Caudate nucleus (tissue), 63 donors: ENCODE measurements at places on chromosomes 7 and 10.

DNA sequence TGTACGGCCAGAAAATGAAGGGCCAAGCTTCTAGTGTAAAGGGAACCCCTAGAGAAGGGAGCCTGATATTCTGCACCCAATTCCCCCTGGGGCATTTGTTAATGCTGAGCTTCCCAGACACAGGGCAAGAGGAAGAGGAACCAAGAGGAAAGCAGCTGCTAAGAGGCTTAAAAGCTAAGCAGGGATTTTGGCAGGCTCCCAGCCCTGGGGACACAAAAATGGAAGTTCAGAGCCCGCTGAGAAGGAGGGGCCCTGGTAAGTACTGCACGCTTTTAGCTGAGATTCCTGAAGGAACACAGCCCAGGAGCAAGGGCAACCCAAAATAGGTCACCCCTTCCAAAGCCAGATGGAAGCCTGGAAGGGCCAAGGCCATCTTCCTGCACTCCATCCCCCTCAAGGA lies 387.3 kb upstream of the MGMT start:
- DNase-seq = no peak

DNA sequence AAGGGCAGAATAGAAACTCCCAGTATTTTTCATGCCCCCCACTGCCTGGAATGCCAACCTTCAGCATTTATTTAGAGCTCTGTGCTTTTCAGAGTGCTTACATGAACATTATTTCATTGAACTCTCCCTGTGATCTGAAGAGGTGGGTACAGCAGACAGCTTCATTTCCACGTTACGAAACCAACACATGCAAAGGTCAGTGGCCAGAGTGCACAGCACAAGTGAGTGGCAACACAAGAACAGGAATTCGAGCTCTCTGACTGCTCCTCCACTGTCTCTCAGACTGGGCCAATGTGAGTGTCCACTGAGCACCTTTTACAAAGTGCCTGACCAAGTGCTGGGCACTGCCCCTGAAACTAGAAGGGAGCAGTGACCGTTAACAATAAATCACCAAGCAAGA lies 162.9 kb downstream of the GLI3 start:
- no peak for DNase-seq

DNA sequence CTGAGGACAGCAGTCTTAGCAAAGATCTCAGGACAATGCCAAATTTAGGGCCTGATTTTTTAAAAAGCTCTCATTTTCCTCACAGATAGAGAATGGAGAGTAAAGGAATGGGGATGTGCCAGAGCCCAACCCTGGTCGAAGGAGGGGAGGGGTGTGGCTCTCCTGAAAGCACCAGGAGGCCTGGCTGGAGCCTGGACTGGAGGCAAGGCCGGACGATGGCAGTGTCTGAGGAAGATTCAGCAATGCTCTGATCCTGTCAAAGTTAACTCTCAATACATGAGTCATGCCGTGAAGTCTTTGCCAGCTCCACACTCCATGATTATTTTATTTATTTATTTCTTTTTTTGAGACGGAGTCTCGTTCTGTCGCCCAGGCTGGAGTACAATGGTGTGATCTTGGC lies 108.3 kb downstream of the UPF2 start:
- DNase-seq = no peak

DNA sequence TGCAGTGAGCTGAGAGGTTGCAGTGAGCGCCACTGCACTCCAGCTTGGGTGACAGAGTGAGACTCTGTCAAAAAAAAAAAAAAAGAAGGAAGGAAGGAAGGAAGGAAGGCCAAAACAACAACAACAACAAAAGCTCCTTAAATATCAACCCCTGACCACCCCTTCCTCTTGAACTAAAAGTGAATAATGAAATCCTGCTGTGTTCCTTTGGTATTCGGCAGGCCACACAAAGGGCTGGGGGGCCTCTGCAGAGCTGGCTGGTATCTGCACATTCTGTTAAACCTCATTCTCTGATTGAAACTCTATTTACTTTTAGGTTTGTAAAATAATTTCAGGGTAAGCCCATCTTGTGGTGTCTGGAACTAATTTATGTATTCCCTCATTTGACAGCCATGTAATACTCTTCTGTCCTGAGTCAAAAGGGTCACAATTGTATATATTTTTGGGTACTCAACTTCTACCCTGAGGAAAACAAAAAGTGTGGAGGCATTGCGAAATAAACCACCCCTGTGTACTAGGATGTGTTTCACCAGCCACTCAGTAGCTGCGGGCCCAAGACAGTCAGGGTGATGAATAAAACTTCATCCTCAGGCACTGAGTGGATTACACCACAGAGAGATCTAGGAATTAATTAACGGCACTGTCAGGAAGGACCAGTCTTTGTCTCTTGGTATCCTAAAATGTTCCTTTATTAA lies 446.4 kb upstream of the PFKP start:
- no peak for DNase-seq

GRCh38 chr10:10438335-10439100 lies 579.2 kb upstream of the CELF2 start:
- no peak for DNase-seq

DNA sequence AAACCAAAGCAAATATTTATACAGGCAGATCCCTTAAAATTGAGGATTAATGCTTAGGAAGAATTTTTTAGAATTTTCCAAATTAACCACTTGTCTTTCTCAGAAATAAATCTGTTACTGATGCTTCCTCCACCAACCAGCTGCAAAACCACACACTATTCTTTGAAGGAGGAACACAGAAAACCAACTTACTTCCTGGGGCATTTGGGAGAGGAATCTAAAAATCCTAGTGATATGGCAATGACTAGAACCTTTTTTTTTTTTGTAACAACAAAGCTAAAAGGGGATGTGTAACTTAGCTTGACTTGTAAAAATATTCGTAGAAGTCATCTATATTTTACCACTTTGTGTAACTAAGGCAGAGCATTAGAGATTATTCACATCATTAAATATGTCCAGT lies 5.1 kb upstream of the TM9SF3 start:
- no peak for DNase-seq

GRCh38 chr7:73966941-73967831 lies 60.8 kb upstream of the ELN start:
- DNase-seq = no peak

- no peak for DNase-seq
These were observed 26.2 kb upstream of the MSRB2 start for GRCh38 chr10:23069019-23069815.

GRCh38 chr7:80699721-80700256 lies 61.3 kb downstream of the CD36 start:
- DNase-seq = no peak

DNA sequence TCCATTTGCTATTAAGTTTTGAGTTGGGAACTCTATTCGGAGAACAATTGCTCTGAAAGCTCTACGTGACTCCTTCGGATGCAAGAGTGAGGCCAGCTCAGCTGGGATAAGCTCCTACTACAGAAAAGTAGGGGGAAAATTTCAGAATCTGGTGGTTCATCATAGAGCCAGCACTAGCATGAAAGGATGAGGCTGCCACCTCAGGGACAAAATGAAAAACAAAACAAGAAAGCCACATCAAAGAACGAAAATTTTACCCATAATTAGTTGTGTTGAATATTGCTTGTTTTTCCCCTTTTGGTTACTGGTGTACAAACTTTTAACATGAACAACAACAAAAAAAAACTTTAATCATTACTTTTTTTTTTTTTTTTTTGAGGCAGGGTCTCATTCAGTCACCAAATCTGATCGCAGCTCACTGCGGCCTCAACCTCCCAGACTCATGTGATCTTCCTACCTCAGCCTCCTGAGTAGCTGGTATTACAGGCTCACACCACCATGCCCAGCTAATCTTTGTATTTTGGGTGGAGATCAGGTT lies 39.7 kb upstream of the NFE2L3 start:
- DNase-seq = no peak

DNA sequence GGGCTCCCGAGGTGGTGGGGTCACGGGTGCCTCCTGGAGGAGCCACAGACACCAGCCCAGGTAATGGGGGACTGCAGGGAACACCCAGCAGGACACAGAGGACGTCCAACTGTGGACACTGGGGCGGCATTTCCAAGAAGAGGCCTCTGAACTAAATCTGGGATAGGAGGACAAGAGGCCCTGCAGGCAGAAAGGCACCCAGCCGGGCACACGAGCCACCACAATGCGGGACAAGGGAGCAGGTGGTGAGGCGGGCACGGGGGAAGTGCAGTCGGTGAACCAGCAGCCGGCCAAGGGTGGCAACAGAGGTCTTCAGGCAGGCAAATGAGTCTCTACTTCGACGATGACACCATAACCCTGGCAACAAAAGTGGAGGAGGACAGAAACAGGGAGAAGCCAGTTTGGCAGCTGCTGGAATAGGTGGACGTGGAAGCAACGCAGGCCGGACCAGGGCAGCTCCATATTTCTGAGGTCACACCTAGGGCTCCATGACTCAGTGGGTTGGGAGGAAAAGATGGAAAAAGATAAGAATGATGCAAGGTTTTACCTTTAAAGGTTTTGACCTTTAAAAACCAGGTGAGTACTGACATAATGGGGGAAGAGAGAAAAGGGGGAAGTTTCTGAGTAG lies 26.1 kb upstream of the GALNTL5 start:
- no peak for DNase-seq
